ENCODE measurements at places on chromosomes 7 and 10. TPM values are rescaled to one million over a fixed set of nuclear protein-coding genes. Genes with fewer than 3 reads are reported as not detected.
A peak's percentile ranks its signal among the peaks of the same experiment; 100 is the strongest.

DNA sequence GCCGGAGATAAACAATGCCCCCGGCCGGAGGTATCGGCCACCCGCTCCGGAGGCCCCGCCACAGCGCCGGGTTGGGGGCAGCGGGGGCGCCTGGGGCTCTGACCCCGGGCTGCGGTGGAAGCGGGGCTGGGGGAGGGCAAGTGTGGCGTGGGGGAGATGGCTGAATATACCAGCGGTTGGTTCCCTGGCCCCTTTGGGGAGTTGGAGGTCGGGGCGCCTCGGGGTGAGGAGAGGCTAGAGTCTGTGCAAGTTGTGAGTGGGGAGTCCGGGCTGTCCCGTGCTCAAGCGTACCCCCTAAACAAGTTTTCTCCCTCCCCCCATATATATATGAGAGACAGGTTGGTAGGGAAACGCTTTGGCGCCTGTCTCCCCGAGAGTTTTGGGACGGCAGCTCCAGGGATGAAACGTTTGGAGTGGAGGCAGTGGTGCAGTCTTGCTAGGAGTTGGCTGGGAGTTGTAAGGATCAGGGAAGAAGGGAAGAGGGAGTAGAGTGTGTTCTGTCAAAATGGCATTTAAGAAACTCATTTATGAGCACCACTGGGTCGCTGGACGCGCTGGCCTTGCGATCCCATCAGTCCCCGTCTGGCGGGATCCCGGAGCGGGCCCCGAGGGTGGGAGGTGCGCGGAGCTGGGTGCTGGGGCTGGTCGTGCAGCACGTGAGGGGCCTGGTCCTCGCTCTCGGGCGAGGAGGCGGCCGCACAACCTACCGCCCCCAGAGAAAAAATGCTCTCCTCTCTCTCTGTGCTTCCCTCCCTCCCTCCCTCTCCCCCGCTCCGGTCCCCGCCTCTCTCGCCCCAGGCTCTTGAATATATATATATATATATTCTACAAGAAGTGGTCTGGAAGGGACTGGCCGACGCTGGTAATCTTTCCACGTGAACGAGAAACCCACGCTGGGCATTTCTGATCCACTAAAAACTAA is 1.1 kb downstream of the TET1 start:
- no peak for DNase-seq

GRCh38 chr7:150665896-150666295 is 19.6 kb upstream of the GIMAP2 start:
- no peak for DNase-seq

Gene PRKCQ
- total RNA-seq: 0.30 TPM

DNA sequence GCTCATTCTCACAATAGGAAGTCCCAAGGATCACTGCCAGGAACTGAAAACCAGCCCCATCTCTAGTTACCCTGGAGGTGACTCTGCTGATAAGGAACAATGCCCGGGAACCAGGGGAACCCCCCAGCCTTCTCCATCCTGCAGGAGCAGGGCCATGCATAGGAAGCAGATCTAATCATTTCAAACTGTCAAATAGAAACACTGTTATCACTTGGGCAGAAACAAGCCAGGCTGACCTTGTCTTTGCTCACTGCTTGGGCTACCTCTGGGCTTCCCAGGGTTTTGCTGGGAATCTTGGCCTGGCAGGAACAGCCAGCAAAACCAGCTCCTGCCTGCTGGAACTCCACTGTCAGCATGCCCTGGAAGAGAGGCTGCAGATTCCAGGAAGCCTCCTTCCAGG is 114.1 kb downstream of the RNF216 start:
- DNase-seq: no peak

Gene CLDN15
- total RNA-seq: 2.2 TPM

DNA sequence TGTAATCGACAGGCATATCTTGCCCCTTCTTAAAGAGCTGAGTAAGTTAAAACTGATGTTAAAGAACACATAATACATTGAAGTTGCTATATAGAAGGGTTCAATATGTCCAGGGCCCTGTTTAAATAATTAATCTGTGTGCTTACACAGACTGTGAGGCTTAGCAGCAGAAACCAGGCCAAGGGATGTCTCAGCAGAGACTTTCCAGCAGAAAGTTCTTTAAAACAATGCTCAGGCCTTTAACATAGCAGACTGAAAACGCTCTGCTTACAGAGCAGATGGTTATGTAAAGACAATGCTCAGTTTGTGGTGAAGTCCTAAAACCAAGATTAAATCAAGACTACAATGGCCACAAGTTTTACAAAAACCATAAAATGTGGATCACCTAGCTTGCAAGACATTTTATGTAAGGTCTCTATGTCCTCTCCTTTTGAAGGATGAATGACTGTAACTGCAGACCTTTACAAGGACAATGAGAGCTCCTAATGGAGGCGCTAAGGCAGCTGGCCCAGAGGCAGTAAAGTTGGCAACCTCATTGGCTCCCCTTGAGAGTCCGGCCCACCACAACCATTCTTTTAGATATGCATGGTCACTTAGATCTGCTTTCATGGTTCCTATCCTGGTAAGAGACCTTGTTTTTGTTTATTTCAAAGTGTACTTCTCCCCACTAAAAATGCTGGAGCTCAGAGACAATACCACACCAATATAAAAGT is 56.3 kb downstream of the FZD1 start:
- no peak for DNase-seq

DNA sequence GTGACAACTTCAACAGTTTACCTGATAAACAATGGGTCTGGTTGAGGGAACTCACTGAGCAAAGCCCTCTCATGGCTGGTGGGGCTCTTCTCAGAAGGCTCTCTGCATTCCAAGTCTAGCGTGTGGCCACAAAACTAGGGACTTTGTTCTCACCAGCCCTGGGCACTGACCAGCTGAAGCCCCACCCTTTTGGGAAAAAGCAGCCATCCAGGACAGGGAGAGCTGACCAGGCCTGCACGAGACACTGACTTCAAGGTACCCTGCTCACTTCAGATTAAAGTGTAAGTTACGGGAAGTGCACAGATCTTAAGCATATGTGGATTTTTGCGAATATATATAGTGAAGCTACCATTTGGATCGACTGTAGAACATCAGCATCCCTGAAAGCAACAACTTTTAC is 67.4 kb upstream of the LRRC4 start:
- DNase-seq: no peak

GRCh38 chr7:141076377-141076776 is 2.5 kb downstream of the TMEM178B start:
- DNase-seq: no peak

- DNase-seq: no peak
Measured at GRCh38 chr10:74384615-74385183, 233.7 kb downstream of the ADK start.

Gene PLXDC2
- 12.2 TPM for total RNA-seq

DNA sequence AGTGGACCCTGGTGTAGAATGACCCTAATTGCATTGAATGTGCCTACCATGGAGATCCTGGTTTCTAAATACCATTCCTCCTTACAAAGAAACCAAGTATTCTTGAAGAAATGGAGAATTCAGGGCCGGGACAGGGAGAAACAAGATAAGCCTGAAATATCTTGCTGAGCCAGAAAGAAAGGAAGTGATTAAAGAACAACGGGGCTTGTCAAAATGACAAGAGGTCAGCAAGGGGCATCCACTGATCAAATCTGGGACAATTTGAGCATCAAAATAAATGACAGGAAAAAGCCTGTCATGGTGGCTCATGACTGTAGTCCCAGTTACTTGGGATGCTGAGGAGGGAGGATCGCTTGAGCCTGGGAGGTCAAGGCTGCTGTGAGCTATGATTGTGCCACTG is 8.1 kb downstream of the ABHD11 start:
- no peak for DNase-seq

Gene IQCE
- 9.9 TPM for total RNA-seq

DNA sequence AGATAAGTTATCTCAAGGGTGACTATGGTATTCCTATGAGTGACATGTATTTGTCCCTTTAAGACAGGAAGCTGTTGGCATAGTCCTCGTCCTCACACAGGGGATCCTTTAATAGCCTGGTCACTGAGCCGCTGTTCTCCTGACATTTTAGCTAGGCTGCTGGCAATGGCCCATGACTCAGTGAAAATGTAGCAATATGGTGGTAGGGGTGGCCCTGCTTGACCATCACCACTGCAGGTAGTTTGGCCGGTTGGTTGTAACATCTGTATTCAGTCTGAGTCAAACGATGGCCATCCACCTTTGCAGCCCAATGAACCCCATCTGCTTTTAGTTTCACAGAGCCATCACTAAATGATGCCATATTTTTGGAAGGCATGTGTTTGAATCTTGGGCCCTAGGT is 110.1 kb upstream of the RAB18 start:
- DNase-seq: no peak

- DNase-seq: peak; percentile 33
Measured at GRCh38 chr7:98212532-98213041, 1.3 kb downstream of the BHLHA15 start.
